CD4-positive, alpha-beta T cell treated with Interleukin-15 for 4 hours (primary cell): ENCODE measurements at places on chromosomes 4 and X.

- DNase-seq, result no peak
These were observed 8.9 kb upstream of the CDKL2 start for GRCh38 chr4:75639124-75639695.

GRCh38 chr4:176767183-176767582, 25.5 kb downstream of the VEGFC start:
- no peak for DNase-seq

- no peak for DNase-seq
These were observed 35.4 kb upstream of the SPON2 start for GRCh38 chr4:1207603-1208265.

DNA sequence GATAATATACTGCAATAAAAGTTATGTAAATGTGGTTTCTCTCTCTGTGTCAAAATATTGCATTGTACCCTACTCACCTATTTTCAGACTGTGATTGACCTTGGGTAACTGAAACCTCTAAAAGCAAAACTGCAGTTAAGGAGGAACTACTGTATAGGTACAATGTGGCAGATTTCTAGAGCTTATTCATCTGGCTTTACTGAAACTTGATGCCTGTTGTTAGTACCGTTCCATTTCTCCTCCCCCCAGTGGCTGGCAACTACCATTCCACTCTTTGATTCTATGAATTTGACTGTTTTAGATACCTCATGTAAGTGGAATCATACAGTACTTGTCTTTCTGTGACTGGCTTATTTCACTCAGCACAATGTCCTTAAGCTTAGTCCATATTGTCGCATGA, 61.9 kb downstream of the HOPX start:
- DNase-seq, result no peak

GRCh38 chrX:34873500-34874225, 68.9 kb upstream of the FAM47B start:
- DNase-seq, result no peak

DNA sequence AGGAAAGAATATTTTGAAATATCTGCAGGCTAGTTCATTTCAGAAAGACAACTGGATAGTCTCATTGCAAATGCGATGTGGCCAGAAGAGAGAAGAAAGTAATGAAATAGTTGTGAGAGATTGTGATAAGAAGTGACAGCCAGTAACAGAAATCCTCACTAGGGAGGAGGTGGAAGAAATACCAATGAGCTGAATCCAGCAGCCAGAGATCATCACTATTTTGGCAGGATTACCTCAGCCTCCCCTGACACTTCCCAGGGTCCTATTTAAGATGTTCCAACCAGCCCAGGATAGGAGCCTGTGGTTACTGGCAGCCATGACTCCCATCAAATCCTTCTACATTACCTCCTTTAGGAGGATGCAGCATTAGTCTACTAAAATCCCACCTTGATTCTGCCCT, 76.7 kb upstream of the ARHGAP24 start:
- DNase-seq, result no peak

GRCh38 chr4:68617003-68617698, 41.0 kb upstream of the UGT2B17 start:
- DNase-seq, result no peak

DNA sequence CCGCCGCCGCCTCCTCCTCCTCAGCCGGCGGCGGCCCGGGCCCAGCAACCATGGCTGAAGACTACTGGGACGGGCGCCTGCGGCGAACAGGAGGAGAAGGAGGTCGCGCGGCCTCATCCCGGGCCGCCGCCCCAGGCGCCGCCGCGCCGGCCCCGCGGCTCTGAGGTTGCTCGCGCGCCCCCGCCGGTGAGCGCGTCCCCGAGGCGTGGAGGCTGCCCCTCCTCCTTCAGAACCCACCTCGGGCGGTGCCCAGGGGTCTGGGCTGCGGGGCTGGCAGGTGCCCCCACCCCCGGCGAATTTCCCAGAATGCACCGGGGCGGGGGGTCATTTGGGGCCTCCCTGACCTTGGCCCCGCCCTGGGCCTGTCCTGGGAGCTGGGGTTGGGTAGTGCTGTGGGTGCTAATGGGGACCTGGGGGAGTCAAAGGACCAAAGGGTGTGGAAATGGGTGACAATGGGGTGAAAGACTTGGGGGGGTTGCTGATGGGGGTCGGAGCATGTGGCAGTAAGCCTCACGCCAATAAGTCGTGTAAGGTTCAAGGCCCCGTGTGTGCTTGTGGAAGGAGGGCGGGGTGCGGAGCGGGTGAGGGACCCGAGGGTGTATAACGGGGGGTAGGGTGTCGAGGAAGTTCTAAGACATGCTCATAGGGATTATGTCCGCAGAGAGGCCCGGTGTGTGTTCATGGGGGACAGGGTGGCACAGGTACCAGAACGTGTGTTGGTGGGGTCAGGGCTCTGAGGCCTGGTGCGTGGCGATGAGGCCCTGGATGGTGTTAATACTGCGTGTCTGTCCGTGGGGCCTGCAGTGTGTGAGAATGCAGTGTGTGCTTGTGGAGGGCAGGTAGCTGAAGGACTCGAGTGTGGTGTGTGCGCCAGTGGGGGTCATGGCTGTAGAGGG, 687 bp downstream of the CDK16 start:
- DNase-seq, result peak; percentile 16

GRCh38 chrX:1807301-1807731, 192.5 kb downstream of the ASMT start:
- no peak for DNase-seq
